ENCODE measurements at places on chromosomes 4 and X.
A peak's percentile ranks its signal among the peaks of the same experiment; 100 is the strongest.

DNA sequence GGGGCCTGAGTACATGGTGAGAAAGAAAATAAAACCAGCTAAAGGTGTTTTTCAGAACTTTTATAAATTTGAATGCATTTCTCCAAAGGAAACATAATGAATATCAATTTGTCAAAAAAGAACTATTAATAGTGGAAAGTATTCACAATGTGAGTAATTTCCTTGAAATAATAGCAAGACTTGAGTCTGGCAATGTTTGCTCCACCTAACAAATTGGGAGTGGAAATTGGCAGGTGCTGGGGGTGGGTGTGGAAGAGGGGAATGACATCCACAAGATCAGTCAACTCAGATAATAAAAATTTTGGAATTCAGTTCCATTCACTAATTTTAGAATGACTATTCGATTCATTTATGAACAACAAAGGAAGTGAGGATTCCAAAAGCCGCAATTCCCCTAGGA is 884.8 kb upstream of the SLIT2 start:
- no peak for DNase-seq

DNA sequence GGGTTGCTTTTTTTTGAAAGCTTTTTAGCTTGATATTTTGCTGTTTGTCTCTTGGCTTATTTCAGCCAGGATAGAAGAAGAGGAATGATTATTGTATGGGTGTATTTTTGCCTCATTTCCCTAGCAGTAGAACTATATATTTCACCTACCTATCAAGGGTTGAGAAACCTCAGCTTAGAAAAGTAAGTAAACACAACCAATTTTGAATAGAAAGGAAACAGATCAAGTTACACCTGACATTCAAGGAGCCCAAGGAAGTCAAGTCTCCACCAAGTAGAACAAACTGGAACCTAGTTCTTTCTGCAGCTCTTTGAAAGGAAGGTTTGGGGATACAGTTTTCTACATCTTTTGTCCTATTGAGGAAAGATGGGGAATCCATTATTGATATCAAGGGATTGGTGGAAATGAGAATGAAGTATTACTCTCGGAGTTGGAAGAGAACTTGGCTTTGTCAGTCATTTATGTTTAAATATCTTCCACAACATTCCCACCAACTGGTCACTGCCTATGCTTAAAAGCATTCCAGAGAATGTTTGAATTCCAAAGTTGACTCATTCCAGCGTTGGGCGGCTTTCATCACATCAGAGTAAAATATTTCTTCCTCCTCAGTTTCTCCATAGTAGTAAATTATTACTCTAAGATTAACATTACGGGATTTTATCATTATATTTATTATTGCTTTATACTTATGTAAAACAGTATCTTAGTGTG is 207.8 kb upstream of the CNKSR2 start:
- DNase-seq = no peak

GRCh38 chrX:46617906-46618305 is 44.3 kb downstream of the CHST7 start:
- no peak for DNase-seq

GRCh38 chr4:75727073-75727472 is 2.7 kb downstream of the USO1 start:
- no peak for DNase-seq

DNA sequence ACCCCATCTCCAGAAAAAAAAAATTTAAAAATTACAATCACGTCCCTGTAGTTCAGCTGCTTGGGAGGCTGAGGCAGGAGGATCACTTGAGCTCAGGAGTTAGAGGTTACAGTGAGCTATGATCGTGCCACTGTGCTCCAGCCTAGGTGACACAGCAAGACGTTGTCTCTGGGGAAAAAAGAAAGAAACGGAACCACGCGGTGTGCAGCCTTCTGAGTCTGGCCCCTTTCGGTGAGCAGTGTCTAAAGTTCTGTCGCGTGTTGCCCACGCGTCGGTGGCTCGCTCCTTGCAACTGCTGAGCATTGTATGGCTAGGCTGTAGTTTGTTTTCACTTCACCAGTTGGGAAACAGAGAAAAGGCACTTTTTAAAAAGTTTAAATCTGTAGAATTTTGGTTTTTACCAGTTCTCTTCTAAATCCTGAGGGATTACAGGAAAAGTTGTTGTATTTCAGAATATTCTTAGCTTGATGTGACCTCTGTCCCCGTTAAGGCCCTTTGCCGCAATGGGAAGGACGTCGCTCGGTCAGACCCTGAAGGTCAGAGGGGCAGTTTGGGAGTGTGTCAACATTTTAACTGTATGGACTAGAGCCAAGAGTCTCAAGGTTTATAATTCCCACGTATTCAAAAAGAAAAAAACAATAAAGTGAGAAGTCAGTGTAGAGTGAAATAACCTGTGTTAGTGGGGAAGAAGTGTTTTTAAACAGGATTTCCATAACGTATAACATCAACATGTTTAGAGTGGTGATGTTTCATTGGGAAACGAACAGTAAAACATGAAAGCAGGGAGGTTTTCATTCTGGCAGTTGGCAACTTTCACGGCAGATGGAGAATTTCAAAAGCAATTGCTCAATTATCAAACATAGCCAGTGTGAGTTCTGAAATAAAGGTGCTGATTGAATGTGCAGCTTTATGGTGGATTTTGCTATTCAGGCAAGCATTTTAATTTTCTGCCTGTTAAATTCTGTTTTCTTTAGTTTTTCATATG is 45.8 kb upstream of the MSANTD1 start:
- DNase-seq = peak; percentile 26
